Activated T-cell treated with anti-CD3 and anti-CD28 coated beads, Interleukin-2, amount 50 U/mL, for 72 hours (primary cell): ENCODE measurements at places on chromosomes 13 and 19.

DNA sequence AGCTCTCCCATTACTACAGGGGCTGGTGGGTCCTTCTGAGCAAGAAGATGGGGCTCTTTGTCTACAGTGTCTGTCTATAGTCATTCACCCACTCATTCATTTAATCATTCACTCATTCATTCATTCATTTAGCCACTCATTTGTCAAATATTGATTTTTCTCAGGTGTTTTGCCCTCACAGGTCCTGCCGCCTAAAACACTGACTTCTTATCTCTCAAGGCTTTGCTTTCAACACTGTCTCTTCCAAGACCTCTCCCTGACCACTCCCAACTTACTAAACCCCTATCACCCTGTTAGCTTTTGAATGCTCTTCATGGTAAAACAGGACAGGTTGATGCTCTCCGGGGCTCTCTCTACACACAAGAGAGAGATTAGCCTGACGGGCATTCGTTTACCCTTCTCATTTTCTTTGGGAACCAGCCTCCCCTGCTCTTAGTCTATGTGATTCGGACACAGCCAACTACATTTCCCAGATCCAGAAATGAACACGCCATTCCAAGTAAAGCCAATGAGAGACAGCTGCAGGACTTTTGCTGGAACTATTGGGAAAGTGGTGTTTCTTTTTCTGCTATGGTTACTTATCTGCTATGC lies 22.7 kb downstream of the FAM187B start:
- H3K36me3 ChIP-seq, result no peaks in the 10 kb centered on the region
- peak overlapping the region; percentile 66 for H3K4me3 ChIP-seq
- H3K4me1 ChIP-seq, result peaks cover 85% of the 10 kb centered on the region
- peak overlapping the region; percentile 90 for H3K27ac ChIP-seq
- DNase-seq, result no peak

DNA sequence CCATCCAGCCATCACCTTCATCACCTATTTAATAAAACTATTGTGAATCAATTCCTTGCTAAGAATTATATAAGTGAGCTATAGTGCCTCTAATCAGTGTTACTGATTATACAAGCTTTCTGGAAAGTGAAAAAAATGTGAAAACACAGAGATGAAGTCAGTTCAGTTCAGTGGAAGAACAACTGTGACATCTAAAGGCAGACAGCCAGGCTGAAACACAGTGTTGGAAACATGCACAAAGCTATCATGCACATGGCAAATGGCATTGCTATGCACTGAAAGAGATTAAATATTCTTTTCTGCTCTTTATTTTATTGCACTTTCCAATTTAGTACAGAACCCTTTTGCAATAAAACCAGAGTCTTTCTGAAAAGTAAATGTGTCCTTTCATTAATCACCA lies 294.0 kb downstream of the RBM26 start:
- H3K27ac ChIP-seq, result no peak overlapping the region
- no peak overlapping the region for H3K4me3 ChIP-seq

DNA sequence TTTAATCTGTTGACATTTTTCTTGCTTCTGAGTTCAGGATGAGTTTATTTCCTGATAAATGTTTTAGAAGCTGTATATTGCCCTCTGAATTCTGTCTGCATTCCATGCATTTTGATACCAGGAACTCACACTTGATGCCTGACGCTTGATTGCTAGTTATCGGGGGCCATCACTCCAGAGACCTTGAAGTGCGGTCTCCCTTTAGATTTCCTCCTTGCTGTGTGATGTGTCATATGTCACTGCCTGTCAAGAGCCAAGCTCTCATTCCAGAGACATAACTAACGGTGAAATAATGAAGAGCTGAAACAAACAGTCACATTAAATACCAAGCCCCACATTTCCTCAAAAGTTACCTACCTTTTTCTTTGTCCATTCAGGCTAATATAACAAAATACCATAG lies 155.5 kb downstream of the TNFSF13B start:
- no peaks in the 10 kb centered on the region for H3K27me3 ChIP-seq
- DNase-seq, result no peak
- no peaks in the 10 kb centered on the region for H3K4me1 ChIP-seq
- H3K4me3 ChIP-seq, result no peak overlapping the region
- no peak overlapping the region for H3K27ac ChIP-seq
- no peaks in the 10 kb centered on the region for H3K36me3 ChIP-seq

DNA sequence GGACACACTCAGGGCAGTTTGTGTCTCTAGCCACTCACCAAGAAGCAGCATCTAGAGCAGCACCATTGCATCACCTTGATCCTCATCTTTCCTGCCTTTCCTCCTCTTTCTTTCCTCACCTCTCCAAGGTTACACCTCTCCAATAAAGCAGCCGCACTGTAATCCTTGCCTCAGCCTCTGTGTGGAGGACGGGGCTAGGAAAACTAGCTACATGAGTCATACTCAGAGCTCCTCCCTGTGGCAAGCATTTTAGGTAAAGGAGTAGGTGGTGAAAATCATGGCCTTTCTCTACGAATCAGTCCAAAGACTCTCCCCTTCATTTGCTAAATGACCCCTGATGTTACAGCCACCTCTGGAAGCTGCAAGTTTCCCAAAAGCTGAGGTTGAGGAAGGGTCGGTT lies 108.9 kb downstream of the DNAJC15 start:
- H3K27ac ChIP-seq, result no peak overlapping the region
- H3K4me1 ChIP-seq, result peaks cover 11% of the 10 kb centered on the region
- no peaks in the 10 kb centered on the region for H3K36me3 ChIP-seq
- DNase-seq, result no peak
- peaks cover 7% of the 10 kb centered on the region for H3K27me3 ChIP-seq

GRCh38 chr19:44800461-44800860 lies 8.4 kb upstream of the BCAM start:
- no peak overlapping the region for H3K27ac ChIP-seq
- peak; percentile 90 for DNase-seq
- H3K4me1 ChIP-seq, result peaks cover 8% of the 10 kb centered on the region
- no peak overlapping the region for H3K4me3 ChIP-seq
- H3K27me3 ChIP-seq, result no peaks in the 10 kb centered on the region

- H3K27me3 ChIP-seq, result no peaks in the 10 kb centered on the region
- no peak for DNase-seq
- peaks cover 48% of the 10 kb centered on the region for H3K4me1 ChIP-seq
- H3K4me3 ChIP-seq, result no peak overlapping the region
- no peaks in the 10 kb centered on the region for H3K36me3 ChIP-seq
These were observed 9.6 kb downstream of the MYO1F start for GRCh38 chr19:8567522-8568172.

DNA sequence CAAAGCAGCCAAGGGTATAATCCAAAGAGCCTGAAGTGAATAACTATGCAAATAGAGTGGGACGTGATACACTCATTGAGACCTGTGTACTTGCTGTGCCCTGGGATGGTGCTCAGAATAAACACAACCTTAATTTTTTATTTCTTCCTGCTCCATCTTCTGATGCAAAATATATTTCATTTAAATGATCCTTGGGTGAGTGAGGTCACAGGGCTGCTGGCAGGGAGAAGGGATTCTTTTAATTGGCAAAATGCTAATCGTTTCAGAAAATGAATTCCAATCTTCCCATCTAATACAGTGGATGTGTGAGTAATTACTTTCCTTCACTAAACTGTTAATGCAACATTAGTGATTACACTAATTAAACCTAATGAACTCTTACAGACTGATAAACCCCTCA lies 63.5 kb downstream of the SIAH3 start:
- H3K4me3 ChIP-seq, result no peak overlapping the region
- H3K36me3 ChIP-seq, result no peaks in the 10 kb centered on the region
- H3K27me3 ChIP-seq, result no peaks in the 10 kb centered on the region
- DNase-seq, result no peak
- peaks cover 41% of the 10 kb centered on the region for H3K4me1 ChIP-seq

- DNase-seq, result no peak
- no peak overlapping the region for H3K4me3 ChIP-seq
- H3K27me3 ChIP-seq, result no peaks in the 10 kb centered on the region
- no peak overlapping the region for H3K27ac ChIP-seq
- no peaks in the 10 kb centered on the region for H3K4me1 ChIP-seq
These were observed 2.7 kb upstream of the MISP start for GRCh38 chr19:748274-748598.

- peaks cover 56% of the 10 kb centered on the region for H3K4me1 ChIP-seq
- no peaks in the 10 kb centered on the region for H3K36me3 ChIP-seq
- peak overlapping the region; percentile 66 for H3K4me3 ChIP-seq
- peak overlapping the region; percentile 47 for H3K27ac ChIP-seq
These were observed 13.4 kb upstream of the ERFL start for GRCh38 chr19:41941410-41942202.

- no peaks in the 10 kb centered on the region for H3K36me3 ChIP-seq
- no peaks in the 10 kb centered on the region for H3K4me1 ChIP-seq
- DNase-seq, result no peak
- H3K27ac ChIP-seq, result no peak overlapping the region
- H3K27me3 ChIP-seq, result peaks cover 22% of the 10 kb centered on the region
- H3K4me3 ChIP-seq, result no peak overlapping the region
These were observed 38.9 kb downstream of the DZIP1 start for GRCh38 chr13:95605448-95606125.

- peak overlapping the region; percentile 72 for H3K4me3 ChIP-seq
- H3K4me1 ChIP-seq, result peaks cover 90% of the 10 kb centered on the region
- H3K27me3 ChIP-seq, result no peaks in the 10 kb centered on the region
These were observed 67.2 kb upstream of the GPR183 start for GRCh38 chr13:99374169-99374991.

- no peak for DNase-seq
- H3K27ac ChIP-seq, result no peak overlapping the region
- no peak overlapping the region for H3K4me3 ChIP-seq
- H3K4me1 ChIP-seq, result peaks cover 6% of the 10 kb centered on the region
These were observed 4.3 kb upstream of the ZFR2 start for GRCh38 chr19:3873151-3873550.

DNA sequence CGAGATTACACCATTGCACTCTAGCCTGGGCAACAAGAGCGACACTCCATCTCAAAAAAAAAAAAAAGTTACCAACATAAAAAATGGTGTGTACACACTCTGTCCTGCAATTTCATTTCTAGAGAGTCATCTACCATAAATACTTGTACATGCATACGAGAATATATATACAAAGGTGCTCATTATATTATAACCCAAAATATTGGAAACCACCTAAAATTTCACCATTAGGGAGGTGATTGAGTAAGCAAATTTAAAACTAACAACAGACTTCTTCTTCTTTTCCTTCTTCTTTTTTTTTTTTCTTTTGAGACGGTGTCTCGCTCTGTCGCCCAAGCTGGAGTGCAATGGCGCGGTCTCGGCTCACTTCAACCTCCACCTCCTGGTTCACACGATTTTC lies 7.4 kb upstream of the C5AR1 start:
- H3K27ac ChIP-seq, result no peak overlapping the region
- H3K4me3 ChIP-seq, result no peak overlapping the region
- H3K27me3 ChIP-seq, result no peaks in the 10 kb centered on the region

GRCh38 chr13:18943273-18943672 lies 238.4 kb downstream of the TUBA3C start:
- no peak for DNase-seq
- H3K27ac ChIP-seq, result no peak overlapping the region
- H3K27me3 ChIP-seq, result no peaks in the 10 kb centered on the region
- no peaks in the 10 kb centered on the region for H3K36me3 ChIP-seq

GRCh38 chr13:34207334-34207733 lies 389.4 kb downstream of the RFC3 start:
- no peaks in the 10 kb centered on the region for H3K27me3 ChIP-seq
- H3K27ac ChIP-seq, result no peak overlapping the region
- H3K4me1 ChIP-seq, result no peaks in the 10 kb centered on the region
- no peak for DNase-seq
- no peaks in the 10 kb centered on the region for H3K36me3 ChIP-seq
- H3K4me3 ChIP-seq, result no peak overlapping the region

- no peak overlapping the region for H3K27ac ChIP-seq
- peaks cover 7% of the 10 kb centered on the region for H3K36me3 ChIP-seq
- peaks cover 20% of the 10 kb centered on the region for H3K27me3 ChIP-seq
These were observed 29.0 kb downstream of the ZNF627 start for GRCh38 chr19:11626252-11626651.

- peaks cover 43% of the 10 kb centered on the region for H3K27me3 ChIP-seq
- H3K36me3 ChIP-seq, result no peaks in the 10 kb centered on the region
- peaks cover 15% of the 10 kb centered on the region for H3K4me1 ChIP-seq
- no peak for DNase-seq
These were observed 38.7 kb upstream of the FLT1 start for GRCh38 chr13:28533441-28534166.

DNA sequence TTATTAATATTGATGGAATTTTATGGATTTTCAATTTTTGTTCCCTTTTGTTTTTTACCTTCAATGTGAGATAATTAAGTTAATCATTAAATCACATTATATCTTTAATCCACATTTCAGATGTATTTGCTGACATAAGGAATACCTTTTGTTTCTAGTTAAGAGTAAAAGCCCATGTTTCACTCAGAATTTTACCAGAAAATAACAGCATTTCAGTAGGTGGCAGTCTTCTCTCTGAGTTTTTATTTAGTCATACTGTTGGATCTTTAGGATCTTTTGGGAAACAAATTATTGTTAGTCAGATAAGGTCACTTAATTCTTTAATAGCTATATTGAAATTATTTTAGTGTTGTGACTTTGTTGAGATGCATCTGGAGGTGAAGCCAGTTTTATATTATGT lies 67.9 kb downstream of the NDFIP2 start:
- no peak overlapping the region for H3K4me3 ChIP-seq
- no peaks in the 10 kb centered on the region for H3K27me3 ChIP-seq

DNA sequence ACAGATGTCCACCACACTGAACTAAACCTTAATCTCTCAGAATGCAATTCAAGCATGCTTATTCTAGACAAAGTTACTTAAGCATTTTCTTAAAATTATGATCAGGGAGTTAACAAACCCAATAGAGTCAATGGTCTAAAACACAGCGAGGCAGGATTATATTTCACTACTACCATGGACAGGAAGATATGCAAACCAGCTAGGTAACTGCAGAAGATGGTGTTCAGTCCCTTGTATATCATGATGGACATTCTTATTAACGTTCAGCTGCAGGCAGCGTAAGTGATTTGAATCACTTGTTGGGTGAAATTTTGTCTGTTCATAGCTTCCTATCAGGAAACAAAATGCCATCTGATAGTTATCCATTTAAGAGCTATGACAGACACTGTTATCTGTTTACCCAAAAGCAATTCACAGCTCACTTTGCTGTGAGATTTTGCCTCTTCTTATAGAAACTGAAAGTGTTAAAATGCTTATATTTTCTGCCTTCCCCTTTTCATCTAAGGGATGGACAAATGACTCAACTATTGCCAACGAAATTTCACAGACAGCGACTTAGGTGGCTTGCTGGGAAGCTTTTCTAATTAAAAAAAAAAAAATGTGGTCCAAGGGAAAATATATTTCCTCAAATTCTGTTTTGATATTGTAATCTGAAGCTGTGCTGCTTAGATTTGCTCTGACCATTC lies 591.9 kb downstream of the DACH1 start:
- no peaks in the 10 kb centered on the region for H3K36me3 ChIP-seq
- H3K4me1 ChIP-seq, result no peaks in the 10 kb centered on the region
- no peak for DNase-seq

- peaks cover 4% of the 10 kb centered on the region for H3K36me3 ChIP-seq
- H3K27ac ChIP-seq, result no peak overlapping the region
- H3K27me3 ChIP-seq, result no peaks in the 10 kb centered on the region
- no peaks in the 10 kb centered on the region for H3K4me1 ChIP-seq
These were observed 44.7 kb downstream of the PSPC1 start for GRCh38 chr13:19737844-19738557.

GRCh38 chr13:42807866-42808265 lies 26.5 kb downstream of the FAM216B start:
- no peak for DNase-seq
- no peak overlapping the region for H3K4me3 ChIP-seq

GRCh38 chr19:41449865-41450178 lies 6.9 kb downstream of the ERICH4 start:
- H3K4me3 ChIP-seq, result peak overlapping the region; percentile 88
- H3K36me3 ChIP-seq, result no peaks in the 10 kb centered on the region
- peaks cover 20% of the 10 kb centered on the region for H3K4me1 ChIP-seq
- DNase-seq, result no peak
